BJ (cell line): ENCODE measurements at places on chromosomes 12 and 14.

- no peak for DNase-seq
These were observed 69.9 kb downstream of the PPM1H start for GRCh38 chr12:62865065-62865464.

- no peak for DNase-seq
These were observed 83.9 kb upstream of the FERMT2 start for GRCh38 chr14:53034688-53035230.

DNA sequence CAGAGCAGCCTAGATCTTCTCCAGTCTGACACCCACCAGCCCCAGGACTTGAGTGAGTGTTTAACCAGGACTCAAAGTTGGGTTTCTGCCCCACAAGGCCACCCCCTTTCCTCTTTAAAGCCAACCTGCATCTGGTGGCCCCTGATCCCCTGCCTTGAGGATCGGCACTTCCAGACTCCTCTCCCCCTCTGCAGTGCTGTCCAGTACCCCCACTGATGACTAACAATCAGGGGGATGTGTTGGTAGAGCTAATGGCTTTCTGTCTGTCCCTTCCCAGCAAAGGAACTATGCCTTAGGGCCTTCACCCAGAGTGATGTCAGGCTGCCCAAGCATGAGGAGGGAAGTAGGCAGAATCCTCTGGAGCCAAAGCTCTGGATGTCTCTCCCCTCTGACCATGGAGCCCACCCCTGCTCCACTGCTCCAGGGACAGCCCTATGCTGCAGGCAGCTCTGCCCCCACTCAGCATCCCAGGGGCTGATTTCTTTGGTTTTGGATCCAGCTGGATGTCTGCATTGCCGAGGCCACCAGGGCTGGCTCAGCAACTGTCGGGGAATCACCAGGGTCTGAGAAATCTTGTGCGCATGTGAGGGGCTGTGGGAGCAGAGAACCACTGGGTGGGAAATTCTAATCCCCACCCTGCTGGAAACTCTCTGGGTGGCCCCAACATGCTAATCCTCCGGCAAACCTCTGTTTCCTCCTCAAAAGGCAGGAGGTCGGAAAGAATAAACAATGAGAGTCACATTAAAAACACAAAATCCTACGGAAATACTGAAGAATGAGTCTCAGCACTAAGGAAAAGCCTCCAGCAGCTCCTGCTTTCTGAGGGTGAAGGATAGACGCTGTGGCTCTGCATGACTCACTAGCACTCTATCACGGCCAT, 42.9 kb downstream of the DAD1 start:
- peak; percentile 45 for DNase-seq

- DNase-seq, result no peak
These were observed 87.3 kb upstream of the RIN3 start for GRCh38 chr14:92426237-92426636.

DNA sequence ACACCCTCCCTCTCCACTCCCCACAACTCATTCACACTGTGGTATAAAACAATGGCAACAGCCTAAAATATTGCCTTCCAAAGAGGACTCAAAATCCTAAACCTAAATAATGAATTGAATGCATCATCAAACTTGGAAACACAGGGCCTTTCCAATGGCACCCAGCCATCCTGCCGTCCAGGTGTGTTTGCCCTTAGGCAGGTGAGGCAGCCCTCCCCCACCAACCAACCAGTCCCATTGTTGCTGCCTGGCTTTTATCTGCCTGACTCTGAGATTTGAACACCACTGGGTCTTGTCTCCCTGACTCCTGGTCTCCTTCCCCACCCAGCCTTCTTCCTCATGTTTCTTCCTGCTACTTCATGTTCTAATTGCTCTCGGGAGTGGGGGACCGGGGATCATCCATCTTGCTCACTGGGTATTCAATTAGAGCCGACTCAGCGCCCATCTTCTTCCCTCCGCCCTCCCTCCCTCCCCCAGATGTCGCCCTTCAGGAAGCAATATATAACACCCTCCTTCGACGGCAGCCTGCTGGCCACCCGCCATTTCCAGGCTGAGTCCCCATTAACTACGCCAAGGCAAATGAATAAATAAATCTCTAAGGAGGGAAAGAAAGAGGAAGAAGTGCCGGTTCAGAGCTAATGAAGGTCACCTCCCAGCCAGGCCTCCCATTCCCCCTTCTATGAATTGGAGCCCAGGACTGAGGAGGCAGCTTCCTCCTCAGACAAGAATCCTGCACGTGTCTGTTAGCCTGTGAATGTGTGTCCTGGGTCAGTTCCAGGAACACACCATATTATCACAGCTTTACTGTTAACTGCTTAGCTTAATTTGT, 36.3 kb upstream of the NTF3 start:
- DNase-seq, result no peak

DNA sequence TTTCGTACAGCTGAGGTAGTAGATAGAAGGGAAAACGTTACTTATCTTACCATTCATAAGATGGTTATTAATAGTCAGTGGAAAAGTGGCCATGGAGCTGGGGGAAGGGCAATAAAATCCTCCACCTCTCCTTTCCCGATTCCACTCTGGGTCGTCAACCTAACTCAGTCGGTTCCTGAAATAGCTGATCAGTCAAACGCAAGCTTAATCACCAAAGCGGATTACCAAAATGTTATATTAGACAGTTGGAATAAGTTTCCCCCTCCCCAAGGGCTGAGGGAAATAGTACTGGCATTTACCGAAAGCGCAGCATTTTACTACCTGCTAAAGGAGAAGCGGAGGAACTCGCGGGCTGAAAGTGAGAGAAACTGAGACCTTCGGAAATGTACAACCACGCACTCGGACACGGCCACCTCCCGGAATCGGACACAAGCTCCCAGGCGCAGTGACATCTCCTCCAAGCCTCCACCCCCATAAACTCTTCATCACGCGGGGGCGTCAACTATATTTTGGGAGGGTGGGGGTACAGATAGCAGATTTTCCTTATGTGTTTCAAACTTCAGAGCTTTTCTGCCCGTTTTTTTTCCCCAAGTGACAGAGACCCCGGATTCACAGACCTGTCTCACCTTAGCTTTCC, 1.2 kb downstream of the PPM1H start:
- DNase-seq, result no peak

DNA sequence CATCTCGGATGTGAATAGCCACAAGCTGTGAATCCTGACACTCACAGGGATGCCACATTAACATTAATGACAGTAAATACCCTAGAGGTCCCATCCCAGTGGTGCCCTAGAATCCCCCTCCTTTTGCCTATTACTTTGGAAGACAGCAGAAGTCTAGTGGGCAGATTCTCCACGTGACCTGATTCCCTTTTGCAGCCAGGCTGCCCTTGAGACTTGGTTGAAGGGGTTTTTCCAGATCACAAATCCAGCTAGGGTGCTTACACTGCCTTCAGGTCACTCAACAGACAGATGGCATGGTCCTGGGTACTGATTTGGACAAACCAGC, 8.7 kb downstream of the HDAC7 start:
- DNase-seq, result no peak

GRCh38 chr14:95314609-95315008, 5.1 kb downstream of the CLMN start:
- DNase-seq, result no peak

DNA sequence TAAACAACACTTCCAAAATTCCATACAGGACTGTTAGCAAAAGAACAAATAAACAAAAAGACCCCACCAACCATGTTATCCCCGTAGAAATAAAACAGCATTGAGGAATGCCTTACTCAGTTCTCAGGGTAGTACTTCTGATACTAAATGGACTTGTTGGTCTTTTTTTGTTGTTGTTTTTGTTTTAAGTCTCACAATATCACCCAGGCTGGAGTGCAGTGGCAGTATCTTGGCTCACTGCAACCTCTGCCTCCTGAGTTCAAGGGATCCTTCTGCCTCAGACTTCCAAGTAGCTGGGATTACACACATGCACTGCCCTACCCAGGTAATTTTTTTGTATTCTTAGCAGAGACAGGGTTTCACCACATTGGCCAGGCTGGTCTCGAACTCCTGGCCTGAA, 17.1 kb downstream of the HNRNPC start:
- DNase-seq, result no peak

- no peak for DNase-seq
These were observed 9.4 kb upstream of the COCH start for GRCh38 chr14:30864934-30865333.

- no peak for DNase-seq
These were observed 871.6 kb upstream of the MDGA2 start for GRCh38 chr14:48546996-48547395.

DNA sequence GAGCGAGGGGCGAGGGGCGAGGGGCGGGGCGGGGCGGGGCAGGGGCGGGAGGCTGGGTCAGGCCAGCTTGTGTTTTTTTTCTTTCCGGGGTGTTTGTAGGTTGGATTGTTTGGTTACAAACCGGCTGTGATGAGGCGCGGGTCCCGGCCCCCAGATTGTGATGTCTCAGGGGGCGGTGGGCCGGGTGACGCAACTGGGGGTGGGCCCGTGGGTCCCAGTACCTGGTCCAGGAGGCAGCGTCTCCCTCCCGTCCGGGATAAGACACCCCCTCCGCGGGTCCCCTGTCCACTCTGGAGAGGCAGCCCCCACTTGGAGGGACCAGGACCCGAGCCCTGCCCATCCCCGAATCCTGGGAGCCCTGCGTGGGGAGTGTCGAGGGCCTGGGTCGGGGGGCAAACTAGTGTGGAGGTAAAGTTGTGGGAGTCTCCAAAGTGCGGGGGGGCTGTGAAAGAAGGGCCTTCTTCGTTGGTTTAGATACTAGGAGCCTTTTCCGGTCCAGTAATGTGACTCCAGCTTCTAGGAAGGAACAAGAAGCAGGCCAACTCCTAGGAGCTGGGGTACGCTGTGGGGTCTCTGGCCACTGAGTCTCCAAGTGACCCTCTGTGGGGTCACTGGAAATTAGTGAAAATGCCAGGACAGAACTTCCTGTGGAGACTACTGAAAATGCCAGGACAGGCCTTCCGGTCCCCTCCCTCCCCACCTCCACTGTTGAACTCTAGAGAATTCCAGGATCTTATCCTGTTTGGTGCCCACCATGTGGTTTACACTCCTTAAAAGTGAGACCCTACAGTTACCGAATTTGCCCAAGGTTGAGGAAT, 579 bp upstream of the CLMN start:
- no peak for DNase-seq

GRCh38 chr12:76804435-76804976, 40.6 kb downstream of the ZDHHC17 start:
- no peak for DNase-seq

DNA sequence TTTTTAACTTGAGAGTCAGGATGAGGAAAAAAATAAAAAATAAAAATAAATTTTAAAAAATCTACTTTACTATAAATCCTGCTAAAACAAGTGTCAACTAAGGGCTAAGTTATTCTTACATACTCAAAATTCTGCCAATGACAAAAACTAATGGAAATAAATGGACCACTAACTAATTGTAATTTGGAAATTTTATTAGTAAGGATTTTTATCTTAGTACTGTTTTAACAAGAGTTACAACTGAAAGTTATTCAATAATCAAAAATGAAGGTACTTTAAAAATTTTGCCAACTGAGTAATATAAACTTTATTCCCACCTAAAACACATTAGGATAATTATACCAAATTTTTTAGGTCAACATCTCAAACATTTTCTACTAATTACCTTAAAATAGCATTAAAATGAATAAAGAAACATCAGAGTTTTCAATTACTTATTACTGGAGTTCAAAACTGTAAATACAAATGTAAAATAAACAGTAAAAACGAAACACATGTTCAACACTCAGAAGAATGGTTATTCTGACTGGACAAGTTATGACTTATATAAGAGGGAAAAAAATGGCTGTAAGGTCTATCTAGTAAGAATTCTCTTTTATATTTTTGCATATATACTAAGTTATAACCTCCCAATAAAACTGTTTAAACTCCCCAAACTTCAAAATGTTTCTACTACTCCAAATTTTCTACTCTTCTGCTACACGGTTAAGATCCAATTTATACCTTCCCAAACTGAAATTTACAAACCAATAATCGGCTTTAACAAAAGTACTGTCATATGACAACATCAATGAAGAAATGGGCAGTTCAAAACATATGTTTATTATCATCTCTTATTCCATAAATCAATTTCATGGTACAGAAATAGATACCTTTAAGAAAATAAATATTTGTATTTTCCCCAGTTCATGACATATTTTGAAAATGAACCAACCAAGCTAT, 2.7 kb downstream of the HECTD1 start:
- DNase-seq, result no peak

DNA sequence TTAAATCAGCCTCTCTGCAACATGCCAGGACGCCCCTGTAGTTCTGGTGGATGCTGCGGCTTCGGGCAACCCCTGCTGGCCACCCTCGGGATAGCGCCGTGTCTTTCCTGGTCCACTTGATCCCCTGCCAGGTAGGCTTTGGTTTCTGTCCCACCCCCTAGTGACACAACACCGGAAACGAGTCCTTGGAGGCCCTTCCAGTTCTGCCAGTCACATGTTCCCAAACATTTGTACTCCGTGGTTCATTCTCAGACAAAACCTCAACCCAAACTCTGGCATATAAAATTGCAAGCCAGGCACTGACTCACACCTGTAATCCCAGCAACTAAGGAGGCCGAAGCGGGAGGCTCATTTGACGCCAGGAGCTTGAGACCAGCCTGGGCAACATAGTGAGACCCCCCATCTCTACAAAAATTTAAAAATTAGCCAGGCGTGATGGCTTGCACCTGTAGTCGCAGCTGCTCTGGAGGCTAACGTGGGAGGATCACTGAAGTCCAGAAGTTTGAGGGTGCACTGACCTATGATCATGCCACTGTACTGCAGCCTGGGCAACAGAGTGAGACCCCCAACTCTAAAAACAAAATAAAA, 37.0 kb downstream of the RASAL1 start:
- DNase-seq, result peak; percentile 21

- no peak for DNase-seq
These were observed 6.8 kb upstream of the PHC1 start for GRCh38 chr12:8907513-8907912.

GRCh38 chr14:24427537-24428508, 1.6 kb downstream of the CBLN3 start:
- DNase-seq, result no peak

DNA sequence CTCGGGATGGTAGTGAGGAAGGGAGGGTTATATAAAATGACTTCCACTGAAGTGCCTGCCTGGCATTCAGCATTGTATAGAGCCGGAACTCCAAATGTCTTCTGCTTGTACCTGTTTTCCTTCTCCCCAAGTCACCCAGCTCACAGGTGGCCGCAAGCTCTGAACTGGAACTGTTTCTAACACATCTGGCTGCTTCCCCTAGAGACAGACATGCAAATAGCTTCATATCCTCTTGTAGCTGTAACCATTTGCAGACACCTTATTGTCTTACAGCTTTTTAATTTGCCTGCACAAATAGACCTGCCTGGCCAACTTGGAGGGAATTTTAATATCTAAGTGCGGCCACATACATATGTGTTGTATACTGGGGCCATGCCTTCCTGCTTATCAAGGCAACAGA, 126.0 kb downstream of the CHST11 start:
- DNase-seq, result no peak
